ENCODE measurements at places on chromosomes 1 and 21.

DNA sequence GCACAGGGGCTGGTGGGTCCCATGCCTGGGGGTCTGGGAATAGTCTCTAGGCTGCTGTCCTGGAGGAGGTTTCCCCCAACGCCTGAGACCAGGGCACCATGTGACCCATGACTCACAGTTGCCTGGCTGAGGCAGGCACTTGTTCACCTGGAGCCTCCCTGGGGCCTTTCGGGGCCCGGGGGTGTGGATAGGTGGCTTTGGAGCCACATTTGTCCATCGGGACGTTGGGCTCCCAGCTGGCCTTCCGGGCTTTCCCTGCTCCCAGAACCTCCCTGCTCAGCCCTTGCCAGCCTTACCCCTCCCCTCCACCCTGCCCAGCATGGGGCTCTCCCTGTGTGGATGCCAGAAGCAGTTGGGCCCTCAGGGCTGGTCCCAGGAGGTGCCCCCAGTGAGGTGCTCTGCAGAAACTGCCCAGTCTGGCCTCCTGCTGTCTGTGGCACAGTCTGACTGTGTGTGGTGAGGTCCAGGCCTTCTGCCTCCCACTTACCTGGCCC, 14.2 kb downstream of the COL6A1 start:
- peak; percentile 22 for DNase-seq

DNA sequence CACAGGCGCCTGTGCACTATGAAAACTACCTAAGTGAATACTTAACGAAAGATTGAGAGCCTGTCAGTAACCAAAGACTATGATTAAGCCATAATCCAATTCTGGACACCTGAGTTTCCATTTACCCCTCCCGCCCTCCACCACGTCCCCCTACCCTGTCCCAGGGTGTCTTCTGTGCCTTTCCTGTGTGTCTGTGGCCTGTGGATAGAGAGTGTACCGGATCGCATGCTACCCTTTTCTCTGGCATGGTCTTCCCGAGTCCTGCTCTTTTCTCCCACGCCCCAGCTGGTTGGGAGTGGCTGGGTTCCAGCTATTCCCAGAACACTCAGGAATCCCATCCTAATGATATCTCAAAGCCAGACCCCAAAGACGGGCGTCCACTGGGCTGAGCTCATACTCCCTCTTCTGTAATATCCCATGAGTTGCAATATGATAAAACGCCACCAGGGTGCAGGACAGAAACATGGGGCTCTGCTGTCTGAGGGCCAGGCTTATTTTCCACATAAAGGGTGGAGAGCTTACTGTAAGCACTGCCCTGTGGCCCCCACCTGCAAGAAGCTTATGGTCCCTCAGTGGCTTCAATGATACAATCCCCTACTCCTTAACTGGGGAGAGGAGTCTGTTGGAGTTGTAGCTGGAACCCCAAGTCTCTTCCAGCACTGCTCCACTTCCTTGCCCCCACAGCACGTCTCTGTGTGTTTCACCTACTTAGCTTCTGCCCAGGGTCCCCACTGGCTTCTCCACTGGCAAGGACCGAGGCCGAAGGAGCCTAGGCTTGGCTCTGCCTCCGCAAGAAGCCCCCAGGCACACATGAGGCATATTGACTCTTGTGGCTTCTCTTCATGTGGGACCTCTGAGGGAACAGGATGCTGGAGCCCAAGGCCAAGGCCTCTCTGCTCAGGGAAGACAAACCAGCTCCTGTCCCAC, 17.6 kb upstream of the ALX3 start:
- peak; percentile 52 for DNase-seq

GRCh38 chr21:25503981-25504380, 103.3 kb downstream of the MRPL39 start:
- DNase-seq: no peak

GRCh38 chr1:77447669-77448068, 165.8 kb downstream of the AK5 start:
- DNase-seq: no peak

DNA sequence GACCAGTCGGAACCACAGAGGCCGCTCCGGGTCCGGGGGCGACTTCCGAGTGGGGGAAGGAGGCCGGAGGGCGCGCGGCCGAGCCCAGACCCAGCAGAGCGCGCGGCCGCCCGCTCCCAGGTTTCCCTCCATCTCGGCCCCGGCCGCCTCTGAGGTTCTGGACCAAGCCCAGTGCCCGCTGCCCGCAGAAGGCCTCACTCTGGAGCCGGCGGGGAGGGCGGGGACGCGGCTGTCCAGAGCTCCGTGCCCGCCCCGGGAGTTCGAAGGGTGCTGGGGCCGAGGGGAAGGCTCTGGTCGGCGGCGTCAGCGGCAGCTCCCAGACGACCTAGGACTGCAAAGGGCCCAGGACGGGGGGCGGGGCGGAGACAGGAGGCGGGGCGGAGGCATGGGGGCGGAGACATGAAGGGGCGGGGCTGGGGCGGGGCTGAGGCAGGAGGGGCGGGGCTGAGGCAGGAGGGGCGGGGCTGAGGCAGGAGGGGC, 48.0 kb upstream of the SLC19A1 start:
- DNase-seq: peak; percentile 82

- DNase-seq: no peak
These were observed 289.4 kb upstream of the ADGRL4 start for GRCh38 chr1:79295967-79296366.

DNA sequence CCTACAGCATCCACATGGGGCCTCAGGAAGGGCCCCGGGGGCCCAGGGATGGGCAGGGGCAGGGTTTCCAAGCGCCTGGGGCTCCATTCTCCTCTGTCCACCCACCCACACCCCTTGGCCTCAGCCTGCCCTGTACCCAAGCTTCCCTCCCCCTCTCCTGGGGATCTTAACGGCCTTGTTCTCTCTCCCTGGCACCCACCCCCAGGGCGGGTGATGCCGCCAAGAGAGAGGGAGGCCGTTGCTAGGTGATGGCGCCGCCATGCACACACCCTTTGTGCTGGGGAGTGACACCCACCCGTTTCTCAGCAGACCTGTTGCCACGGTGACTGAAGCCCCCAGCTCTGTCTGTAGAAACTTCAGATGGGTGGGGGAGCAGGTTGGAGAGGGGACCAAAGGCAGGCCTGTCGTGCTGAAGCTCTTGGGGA, 7.6 kb downstream of the GPR37L1 start:
- DNase-seq: no peak

- DNase-seq: no peak
These were observed 288.5 kb downstream of the NFIA start for GRCh38 chr1:61370913-61371279.

DNA sequence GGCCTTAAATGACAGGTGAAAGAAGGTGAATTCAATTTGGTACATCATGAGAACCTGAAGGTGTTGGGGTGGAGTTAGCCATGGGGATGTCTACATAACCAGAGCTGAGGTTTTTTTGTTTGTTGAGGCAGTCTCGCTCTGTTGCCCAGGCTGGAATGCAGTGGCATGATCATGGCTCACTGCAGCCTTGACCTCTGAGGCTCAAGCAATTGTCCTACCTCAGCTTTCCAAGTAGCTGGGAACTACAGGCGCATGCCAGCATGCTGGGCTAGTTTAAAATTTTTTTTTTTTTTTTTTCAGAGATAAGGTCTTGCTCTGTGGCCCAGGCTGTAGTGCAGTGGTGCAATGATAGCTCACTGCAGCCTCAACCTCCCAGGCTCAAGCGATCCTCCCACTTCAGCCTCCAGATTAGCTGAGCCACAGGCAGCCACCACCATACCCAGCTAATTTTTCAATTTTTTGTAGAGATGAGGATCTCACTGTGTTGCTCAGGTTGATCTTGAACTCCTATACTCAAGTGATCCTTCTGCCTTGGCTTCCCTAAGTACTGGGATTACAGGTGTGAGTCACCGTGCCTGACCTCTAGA, 1.9 kb upstream of the MPZ start:
- no peak for DNase-seq

DNA sequence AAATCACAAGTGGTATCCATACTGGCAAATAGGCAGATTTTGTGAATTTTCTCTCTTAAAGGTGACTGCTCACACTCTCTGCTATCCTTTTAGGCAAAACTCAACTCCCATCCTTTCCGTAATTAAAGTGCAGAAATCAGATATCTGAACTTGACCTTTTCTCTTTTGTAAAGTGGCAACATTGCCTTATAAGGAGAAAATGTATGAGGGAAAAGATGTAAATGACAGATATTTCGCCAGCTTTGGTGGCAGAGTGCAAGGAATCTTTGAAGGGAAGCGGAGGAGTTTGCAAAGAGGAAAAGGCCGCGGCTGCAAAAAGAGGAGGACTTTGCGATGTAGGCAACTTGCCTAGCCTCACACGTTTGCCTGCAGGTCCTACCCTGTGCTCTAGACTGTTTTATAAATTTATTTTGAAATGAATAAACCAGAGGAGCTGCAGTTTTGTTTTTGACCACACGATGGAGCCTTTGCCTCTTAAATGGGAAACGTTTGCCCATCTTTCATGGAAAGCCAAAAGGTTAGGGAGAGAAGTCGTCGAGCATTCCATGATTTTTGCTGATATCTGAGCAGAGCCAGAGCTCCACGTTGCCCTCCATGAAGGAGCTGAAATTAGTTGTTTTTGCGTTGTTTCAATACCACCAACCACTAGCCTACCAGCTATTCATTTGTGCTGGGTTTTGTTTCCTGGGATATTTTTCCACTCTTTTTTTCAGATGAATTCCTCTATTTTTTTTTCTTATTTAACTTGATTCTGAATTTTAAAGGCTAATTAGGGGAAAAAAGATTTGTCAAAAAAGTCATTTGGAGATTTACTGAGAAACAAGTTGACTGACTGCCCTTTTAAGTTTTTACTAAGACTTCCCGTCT, 242.3 kb downstream of the LMX1A start:
- peak; percentile 51 for DNase-seq

DNA sequence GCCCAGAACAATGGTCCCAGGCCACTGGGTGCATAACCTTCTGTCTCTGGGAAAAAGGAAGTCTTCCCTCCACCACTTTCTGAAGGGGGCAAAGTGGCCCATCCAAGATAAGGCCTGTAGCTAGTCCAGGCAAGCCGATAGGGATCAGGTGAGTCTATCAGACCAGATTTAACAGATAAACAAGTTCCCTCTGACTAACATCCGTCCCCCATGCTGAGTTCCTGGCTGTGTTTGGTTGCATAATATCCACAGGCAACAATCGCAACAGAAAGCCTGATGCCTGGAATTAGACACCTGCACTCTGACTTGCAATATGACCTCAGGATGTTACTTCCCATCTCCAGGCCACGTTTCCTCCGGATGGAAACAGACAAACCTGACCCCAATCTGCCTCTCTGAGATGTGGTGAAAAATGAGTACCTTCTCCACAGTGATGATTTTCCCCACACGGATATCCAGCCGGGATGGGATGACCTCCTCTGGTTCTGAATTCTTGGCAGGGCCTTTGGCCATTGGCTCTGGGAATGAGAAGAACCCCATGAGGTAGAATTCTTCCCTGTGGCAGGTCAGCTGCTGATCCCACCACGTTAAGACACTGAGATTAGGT, 36.4 kb downstream of the YARS1 start:
- DNase-seq: no peak

DNA sequence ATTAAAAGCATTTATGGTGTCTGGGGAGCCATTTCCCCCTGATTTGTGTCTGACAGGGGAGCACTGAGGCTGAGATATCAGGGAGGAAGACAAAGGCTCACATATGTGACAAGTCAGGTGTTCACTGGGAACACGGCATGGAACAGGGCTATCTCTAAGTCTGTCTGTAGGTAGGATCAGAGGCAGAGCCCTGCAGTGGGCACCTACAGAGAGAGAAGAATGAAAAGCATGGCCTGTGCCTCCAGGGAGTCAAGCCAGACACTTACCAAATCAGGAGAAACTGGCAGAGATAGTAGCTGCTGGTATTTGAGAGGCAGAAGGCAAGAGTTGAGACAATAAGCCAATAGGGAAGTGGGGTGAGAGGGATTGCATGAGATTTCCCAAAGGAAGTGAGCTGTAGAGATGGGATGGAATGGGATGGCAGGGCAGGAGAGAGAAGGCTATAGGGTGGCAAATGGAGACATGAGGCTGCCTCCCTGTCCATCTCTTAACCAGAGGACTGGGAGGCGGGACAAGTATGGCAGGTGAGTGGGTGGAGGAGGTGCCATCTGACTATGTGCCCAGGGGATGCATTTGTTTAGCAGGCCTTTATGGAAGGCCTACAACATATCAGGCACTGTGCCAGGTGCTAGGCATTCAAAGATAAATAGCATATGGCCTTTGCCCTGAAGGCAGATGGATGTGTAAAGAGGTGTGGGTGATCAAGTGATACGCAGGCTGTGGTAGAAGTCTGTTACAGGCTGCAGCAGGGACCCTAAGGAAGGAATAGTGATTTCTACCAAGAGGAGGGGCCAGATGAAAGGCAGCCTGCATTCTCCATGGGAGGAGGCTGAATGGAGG, 136.2 kb upstream of the IPO9 start:
- DNase-seq: no peak

- DNase-seq: peak; percentile 38
These were observed 43.3 kb downstream of the JAM2 start for GRCh38 chr21:25682382-25682781.

DNA sequence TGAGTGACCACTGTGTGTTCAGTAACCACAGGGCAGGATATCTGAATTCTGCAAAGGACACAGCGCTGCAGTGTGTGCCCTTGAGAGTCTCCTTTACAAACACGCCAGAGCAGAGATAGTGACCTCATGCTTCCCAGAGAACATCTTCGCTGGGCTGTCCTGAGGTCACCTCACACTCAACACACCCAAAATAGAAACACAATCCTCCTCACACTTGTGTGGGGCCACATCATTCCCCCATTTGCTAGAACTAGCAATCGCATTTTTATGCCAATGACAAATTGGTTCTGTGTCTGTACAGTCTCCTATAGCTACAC, 140.1 kb upstream of the NRIP1 start:
- DNase-seq: no peak

GRCh38 chr21:31092832-31093625, 54.8 kb upstream of the KRTAP19-8 start:
- no peak for DNase-seq

GRCh38 chr1:167683641-167684502, 37.9 kb upstream of the MPZL1 start:
- DNase-seq: peak; percentile 77

GRCh38 chr1:203268901-203269653, 36.2 kb upstream of the BTG2 start:
- DNase-seq: peak; percentile 65

DNA sequence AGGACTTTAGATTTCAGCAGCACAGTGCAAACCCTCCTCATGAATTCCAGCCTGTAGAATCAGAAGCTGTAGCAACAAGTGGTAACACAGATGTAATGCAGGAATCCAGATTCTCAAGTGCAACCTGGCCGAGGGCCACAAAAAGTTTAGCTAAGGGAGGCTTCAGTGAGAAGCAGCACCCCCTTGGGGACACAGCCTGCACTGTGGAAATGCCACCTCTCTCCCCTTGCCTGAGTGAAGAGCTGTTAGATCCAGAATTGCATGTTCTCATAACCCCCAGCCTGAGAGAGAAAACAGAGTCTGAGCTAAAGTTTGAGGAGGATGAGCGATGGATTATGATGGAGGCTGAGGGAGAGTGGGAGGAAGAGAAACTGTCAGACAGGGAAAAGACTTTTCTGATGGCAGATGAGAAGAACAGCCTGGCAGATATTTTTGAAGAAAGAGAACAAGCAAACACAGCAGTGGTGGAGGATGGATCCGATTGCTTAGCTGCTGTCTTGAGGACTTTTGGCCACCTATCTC, 80.5 kb upstream of the BMP8A start:
- peak; percentile 65 for DNase-seq

DNA sequence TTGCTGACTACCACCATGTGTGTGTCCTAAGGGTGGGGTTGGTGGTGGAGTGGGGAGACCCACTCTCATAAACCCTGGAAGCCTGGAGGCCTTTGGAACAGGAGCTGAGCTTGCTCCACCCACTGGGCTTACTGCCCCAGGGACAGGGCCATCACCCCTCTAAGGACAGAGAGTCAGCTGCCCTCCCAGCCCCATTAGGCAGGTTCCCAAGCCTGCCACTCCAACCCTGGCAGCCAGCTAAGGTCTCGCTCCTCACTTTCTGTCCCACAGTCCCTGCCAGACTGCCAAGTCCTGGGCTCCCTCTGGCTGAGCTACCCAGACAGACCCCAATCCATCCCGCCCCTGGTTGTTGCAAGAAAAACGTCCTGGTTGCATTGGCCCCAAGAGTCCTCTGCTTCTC, 3.8 kb downstream of the NT5C1A start:
- no peak for DNase-seq
